Adrenal gland (tissue), 19 donors: ENCODE measurements at places on chromosomes 3 and 15. TPM values are rescaled to one million over a fixed set of nuclear protein-coding genes. Genes with fewer than 3 reads are reported as not detected.
A peak's percentile ranks its signal among the peaks of the same experiment; 100 is the strongest.

Gene UQCC5
- total RNA-seq = 62.1 TPM

Gene POPDC2
- 1.7 TPM for total RNA-seq

Gene STAC
- total RNA-seq = 9.8 TPM

- no peak overlapping the region for H3K4me3 ChIP-seq
- no peaks in the 10 kb centered on the region for H3K36me3 ChIP-seq
- H3K27ac ChIP-seq = no peak overlapping the region
- no peaks in the 10 kb centered on the region for H3K4me1 ChIP-seq
- H3K27me3 ChIP-seq = no peaks in the 10 kb centered on the region
Measured at GRCh38 chr3:117358717-117359314, 649.2 kb downstream of the TUSC7 start.

- H3K4me3 ChIP-seq = no peak overlapping the region
- no peaks in the 10 kb centered on the region for H3K36me3 ChIP-seq
- no peaks in the 10 kb centered on the region for H3K27me3 ChIP-seq
- no peak overlapping the region for H3K27ac ChIP-seq
- peaks cover 6% of the 10 kb centered on the region for H3K4me1 ChIP-seq
Measured at GRCh38 chr15:69576035-69576526, 123.5 kb downstream of the RPLP1 start.

- no peaks in the 10 kb centered on the region for H3K27me3 ChIP-seq
- H3K36me3 ChIP-seq = no peaks in the 10 kb centered on the region
- no peak overlapping the region for H3K4me3 ChIP-seq
- peaks cover 8% of the 10 kb centered on the region for H3K4me1 ChIP-seq
Measured at GRCh38 chr15:48581219-48581618, 64.3 kb downstream of the FBN1 start.

- DNase-seq = no peak
- H3K27ac ChIP-seq = peak overlapping the region; percentile 68
- H3K4me3 ChIP-seq = no peak overlapping the region
- H3K36me3 ChIP-seq = no peaks in the 10 kb centered on the region
- H3K27me3 ChIP-seq = no peaks in the 10 kb centered on the region
Measured at GRCh38 chr3:75260-75659, 121.3 kb upstream of the CHL1 start.
